ENCODE measurements at places on chromosomes 7 and 10.

GRCh38 chr7:80879849-80880248 lies 39.0 kb downstream of the SEMA3C start:
- no peak for DNase-seq

GRCh38 chr10:102645388-102645740 lies 1.1 kb downstream of the TRIM8 start:
- DNase-seq: no peak

GRCh38 chr10:73959484-73960243 lies 38.3 kb upstream of the VCL start:
- no peak for DNase-seq

- no peak for DNase-seq
These were observed 88.9 kb downstream of the KCNMA1 start for GRCh38 chr10:77548671-77549070.

DNA sequence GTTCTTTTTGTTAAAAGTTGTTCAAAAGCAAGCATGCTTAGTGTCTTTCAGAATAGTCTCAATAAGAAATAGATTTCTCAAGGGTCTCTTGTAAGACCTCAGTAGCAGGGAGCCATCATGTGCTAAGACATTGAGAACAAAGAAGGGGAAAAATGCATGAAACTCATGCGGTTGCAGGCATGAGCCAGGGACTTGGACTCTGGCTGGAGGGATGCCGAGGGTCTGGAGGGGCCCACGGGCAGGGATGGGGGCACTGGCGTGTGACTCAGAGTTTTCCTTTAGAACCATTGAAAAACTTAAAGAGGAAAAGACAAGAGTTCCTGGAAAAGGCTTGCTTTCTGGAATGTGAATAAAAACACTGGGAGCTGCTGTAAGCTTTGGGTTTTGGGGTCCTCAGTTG lies 253.3 kb downstream of the CCDC3 start:
- no peak for DNase-seq

DNA sequence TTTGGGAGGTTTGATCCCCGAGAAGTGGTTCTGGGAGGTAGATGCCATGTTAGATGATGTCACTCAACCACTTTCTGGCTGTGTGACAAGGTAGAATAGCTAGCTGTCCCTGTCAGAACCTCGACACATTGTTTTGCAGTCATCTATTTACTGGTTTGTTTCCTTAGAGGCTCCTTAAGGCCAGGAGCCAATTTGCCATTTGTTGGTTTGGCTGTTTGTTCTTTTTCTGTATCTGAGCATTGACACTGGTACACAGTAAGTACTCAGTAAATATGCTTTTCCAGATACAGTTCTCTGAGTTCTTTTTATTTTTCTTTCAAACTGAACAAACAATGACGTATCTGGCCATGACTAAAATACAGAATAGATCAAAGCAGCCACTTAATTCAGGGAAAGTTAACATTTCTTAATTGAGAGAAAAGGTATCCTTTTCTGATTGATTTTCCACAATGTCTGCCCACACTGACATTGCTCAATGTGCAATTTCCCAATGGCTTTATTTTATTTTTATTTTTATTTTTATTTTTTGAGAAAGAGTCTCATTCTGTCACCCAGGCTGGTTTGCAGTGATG lies 121.6 kb downstream of the SPAG6 start:
- no peak for DNase-seq

- DNase-seq: no peak
These were observed 46.9 kb downstream of the KMT2E start for GRCh38 chr7:105060923-105061322.

DNA sequence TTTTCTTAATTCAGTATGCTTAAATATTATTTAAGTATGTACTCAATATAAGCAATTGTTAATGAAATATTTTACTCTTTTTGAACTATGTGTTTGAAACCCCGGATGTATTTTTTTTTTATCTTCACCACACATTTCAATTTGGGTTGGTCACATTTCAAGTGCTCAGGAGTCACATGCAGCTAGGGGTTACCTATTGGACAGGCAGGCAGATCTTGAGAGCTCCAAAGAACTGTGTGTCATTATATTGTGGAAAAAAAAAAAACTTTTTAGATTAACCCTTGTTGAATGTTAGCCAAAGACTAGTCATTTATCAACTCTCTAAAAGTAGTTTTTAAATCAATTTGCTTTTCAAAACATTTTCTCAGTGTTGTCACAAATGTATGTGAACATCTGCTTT lies 37.2 kb downstream of the IKZF1 start:
- no peak for DNase-seq

GRCh38 chr7:106255246-106255645 lies 29.5 kb downstream of the NAMPT start:
- no peak for DNase-seq

- DNase-seq: no peak
These were observed 101.5 kb downstream of the ARHGAP22 start for GRCh38 chr10:48503293-48503911.

GRCh38 chr7:43647339-43647672 lies 64.4 kb downstream of the STK17A start:
- DNase-seq: no peak

- no peak for DNase-seq
These were observed 537.1 kb downstream of the PTPRN2 start for GRCh38 chr7:158050441-158050977.

GRCh38 chr7:22193450-22193983 lies 163.4 kb downstream of the RAPGEF5 start:
- no peak for DNase-seq

DNA sequence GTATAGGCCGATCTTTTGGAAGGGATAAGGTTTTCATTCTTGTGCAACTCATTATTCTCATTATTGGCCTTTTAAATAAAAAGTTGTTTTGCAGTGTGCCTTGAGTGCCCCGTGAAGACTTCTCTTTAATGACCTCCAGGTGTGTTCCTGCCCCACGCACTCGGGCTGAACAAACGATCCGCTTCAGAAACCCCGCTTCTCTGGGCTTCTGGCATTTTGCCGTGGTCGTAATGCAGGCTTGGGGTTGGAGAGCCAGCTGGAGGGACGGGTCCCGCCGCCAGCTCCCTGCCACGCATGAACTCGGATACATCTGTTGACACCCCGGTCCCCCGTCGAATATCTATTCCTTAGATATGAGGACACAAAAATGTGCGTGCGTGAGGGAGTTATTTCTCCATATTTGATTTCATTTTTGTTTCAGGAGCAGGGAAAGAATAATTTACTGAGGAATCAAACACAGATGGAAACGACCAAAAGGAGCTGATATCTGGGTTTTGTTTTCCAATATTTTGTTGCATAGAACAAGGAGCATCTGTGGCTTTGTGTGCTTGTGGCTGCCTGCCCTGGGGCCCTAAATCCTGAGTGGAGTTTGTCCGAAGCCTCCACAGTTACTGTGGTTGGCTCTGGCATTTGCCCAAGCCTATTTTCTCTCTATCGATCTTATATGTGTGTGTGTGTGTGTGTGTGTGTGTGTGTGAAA lies 17.0 kb upstream of the TTYH3 start:
- DNase-seq: no peak

DNA sequence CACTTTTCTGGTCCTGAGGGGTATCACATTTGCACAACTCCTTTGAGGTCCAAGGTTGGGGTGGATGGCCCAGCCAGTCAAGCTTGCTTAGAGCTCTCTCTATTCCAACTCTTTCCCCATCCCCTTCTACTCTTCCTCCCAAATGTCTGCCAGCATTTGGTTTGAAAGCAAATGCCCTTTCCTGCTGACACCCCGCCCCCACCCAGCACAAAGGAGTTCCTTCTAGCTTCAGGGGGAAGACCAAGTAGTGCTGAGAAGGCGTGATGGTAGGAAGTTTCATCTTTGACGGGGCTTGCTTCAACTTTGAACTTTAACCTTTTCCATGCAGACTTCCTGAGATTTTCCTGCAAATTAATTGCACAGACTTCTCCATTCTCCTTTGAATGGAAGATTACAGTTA lies 137.5 kb upstream of the TCF7L2 start:
- DNase-seq: no peak

- DNase-seq: no peak
These were observed 141.1 kb downstream of the ELFN1 start for GRCh38 chr7:1810961-1811849.

GRCh38 chr7:141575164-141575563 lies 24.0 kb downstream of the AGK start:
- no peak for DNase-seq

- DNase-seq: no peak
These were observed 353.6 kb downstream of the PTEN start for GRCh38 chr10:88216976-88217375.

- DNase-seq: no peak
These were observed 41.5 kb downstream of the CDK6 start for GRCh38 chr7:92794831-92795230.

GRCh38 chr7:1214516-1214915 lies 18.2 kb upstream of the UNCX start:
- DNase-seq: no peak

DNA sequence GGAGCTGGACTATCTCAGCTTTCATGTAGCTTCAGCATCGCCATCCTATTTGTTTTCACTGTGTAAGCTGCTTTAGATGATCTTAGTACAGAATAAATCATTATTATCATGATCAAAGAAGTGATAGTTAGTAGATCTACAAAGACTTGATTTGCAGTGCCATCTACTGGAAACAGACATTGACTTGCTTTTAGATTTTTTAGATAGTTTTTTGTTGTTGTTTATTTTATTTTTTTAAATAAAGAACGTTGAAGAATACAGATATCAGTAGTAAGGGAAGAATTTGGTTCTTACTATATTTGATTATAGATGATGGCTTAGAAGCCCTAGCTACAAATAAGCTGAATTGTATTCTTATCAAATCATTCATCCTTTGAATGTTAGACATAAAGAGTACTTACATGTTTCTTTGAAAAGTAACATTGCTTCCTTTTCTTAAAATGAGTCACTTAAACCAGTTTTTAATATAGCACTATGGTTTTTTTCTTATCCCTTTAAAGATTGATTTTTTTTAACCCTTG lies 6.3 kb upstream of the SFMBT2 start:
- DNase-seq: no peak

DNA sequence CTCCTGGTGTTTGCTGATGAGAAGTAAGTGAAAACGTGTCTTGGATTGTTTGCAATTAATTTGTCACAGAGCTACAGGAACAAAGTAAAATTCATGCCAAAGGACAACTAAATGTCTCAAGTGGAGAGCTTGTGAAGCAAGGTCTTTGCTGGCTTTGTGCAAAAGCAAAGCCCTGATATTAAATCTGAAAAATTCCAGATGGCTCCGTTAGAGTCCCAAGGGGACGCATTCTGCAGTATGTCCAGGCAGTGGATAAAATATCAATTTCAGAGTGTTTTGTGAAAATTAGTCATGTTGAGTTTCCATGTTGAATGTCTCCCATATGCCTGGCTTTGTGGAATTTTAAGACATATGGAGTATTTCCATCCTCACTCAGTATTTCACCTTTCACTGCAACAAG lies 102.5 kb upstream of the PTN start:
- DNase-seq: no peak

DNA sequence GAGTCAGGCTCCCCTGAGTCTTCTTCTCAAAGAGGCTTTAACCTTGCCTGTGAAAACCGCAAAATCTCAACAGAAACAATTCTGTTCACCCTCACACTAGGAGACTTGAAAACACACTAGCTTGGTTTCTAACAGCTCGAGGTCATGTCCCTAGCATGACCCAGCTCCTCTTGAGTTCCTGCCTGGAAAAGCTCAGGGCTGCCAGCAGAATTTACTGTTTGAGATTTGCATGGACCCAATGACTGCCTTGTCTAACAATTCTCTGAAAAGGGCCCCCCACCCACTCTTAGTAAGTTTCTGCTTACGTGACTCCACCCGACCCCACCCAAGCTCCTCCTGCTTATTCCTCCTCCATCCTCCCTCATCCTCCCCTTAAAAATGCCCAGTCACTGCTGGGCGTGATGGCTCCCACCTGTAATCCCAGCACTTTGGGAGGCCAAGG lies 85.1 kb upstream of the KMT2C start:
- DNase-seq: no peak

GRCh38 chr10:43197834-43198681 lies 59.8 kb downstream of the CSGALNACT2 start:
- no peak for DNase-seq

GRCh38 chr7:117470777-117471176 lies 9.0 kb upstream of the CFTR start:
- DNase-seq: no peak

GRCh38 chr7:95334447-95334846 lies 10.1 kb upstream of the PON1 start:
- no peak for DNase-seq

DNA sequence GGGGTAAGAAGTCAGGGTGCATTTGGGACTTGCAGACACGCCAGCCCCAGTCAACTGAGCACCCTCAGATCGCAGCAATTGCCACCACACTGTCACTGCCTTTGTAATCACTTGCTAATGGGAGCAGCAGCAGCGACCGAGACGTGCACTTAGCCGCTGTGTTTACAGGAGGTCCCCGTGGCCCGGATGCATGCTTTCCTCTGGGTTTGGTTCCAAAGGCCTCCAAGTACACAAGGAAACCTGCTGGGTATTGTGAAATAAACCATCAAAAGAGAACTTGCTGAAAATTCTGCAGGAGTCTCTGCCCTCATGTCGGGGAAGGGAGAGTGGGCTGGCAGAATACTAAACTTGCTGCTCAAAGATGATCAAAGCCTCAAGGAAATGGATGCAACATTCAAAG lies 341.7 kb downstream of the DNAJB6 start:
- DNase-seq: no peak

DNA sequence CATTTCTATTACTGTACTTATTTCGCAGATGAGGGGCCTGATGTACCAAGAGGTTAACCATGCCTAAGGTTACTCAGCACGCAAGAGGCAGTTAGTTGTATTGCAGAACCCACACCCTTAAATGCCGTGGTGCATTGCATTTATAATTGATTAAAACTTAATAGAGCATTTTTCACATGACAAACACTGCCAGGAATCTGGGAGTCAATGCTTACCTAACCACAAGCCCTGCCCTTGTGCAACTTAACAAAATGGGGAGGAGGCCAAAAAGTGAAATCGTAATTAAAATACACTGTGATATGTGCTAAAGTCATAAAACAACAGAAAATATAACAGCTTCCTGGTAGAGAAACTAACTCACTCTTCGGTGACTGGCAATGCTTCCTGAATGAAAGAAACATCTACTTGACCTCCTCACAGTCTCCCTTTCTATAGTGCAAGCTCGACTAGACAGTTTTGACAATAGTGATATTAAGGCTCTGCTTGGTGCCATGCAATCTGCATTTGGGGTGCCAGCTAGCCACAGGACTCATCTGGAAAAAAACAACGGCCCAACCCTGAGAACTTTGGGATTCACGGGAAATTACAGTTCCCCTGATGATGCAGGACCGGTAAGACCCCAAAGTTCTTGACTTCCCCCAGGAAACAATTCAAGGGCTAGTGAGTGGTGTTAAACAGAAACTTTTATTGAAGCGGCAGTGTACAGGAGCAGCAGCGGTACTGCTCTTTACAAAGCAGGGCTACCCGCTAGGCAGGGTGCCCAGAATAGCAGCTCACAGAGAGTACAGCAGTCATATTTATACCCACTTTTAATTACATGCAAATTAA lies 612.4 kb downstream of the TNS3 start:
- no peak for DNase-seq

DNA sequence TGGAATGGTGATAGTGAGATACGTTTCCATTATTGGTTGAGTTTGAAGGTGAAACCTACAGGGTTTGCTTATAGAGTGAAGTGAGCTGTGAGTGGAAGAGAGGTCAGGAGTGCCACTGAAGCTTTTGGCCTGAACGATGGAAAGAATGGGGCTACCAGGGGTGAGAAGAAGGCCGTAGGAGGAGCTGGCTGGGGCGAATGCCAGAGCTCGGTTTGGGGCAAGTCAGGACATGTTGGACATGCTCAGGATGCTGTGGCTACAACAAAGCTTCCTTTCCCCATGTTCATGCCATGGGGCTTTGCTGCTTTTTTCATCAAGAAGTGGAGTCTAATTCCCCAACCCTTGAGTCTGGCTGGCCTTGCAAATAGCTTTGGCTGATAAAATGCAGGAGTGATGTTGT lies 253.7 kb downstream of the GLRX3 start:
- no peak for DNase-seq

GRCh38 chr7:88449410-88449809 lies 142.7 kb upstream of the STEAP4 start:
- DNase-seq: no peak
